ENCODE measurements at places on chromosomes 2 and 18. TPM values are rescaled to one million over a fixed set of nuclear protein-coding genes. Genes with fewer than 3 reads are reported as not detected.

The MRO gene
- under 0.01 TPM for total RNA-seq

The ANKRD30B gene
- under 0.01 TPM for total RNA-seq

The NT5DC4 gene
- not detected for total RNA-seq

The FZD7 gene
- 39.1 TPM for total RNA-seq

The TOGARAM2 gene
- 0.26 TPM for total RNA-seq

The OTOS gene
- not detected for total RNA-seq

The CRYGC gene
- not detected for total RNA-seq

DNA sequence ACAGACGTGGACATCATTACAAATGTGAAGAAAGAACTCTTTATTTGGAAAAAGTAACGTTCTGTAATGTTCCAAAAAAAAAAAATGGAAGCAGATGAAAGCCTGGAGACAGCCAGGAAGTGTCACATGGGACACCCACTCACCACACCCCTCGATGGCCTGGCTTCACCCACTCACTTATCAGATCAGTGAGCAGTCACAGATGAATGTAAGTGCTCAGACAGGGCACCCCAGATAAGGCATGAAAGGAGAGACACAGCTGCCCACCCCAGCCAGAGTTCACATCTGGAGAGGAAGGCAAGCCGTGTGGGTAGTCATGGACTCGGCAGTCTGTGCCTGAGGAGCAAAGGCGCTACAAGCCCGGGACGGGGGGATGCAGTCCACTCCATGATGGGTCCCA lies 105.2 kb downstream of the SEPTIN10 start:
- DNase-seq: no peak
- no peaks in the 10 kb centered on the region for H3K27me3 ChIP-seq

- H3K27me3 ChIP-seq: no peaks in the 10 kb centered on the region
- no peak overlapping the region for H3K4me3 ChIP-seq
- H3K27ac ChIP-seq: no peak overlapping the region
- no peak for DNase-seq
- no peaks in the 10 kb centered on the region for H3K36me3 ChIP-seq
Observed at GRCh38 chr18:6865251-6865650, 135.7 kb downstream of the ARHGAP28 start.

DNA sequence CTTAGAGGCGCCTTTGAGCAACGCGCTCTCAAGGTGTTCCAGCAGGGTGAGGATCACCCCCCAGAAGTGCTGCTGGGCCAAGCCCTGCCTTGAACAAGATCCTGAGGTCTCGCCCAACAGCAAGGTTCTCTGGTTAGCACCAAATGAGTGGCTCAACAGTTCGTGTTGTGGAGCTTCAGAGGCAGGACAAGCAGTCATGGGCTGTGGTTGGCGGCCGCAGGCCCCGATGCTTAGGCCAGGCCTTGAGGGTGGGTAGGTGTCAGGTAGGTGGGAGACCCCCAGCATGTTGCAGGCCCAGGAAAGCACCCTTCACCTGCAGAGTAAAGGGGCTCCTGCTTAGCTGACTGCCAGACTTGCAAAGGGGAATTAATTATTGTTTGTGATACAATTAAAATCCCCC lies 70.2 kb upstream of the FOSL2 start:
- no peak for DNase-seq
- no peak overlapping the region for H3K27ac ChIP-seq
- no peaks in the 10 kb centered on the region for H3K36me3 ChIP-seq
- no peaks in the 10 kb centered on the region for H3K27me3 ChIP-seq
- peaks cover 9% of the 10 kb centered on the region for H3K4me1 ChIP-seq

DNA sequence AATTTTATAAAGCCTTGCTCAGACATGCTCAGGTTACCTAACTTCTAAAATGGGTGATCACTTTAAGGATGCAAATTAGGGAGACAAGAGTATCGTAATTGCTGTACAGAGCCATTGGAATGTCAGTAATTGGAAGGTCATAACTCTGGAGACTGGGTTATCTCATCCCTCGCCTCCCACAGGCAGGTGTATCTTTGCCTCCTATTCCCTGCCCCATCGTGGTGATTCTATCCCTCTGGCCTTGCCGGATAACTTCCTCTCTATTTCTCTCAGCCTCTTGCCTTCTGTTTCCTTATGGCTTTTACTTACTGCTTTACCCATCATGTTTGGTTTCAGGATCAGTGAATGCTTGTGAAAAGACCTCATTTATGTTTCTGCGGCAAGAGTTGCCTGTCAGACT lies 2.5 kb downstream of the PDK1 start:
- DNase-seq: no peak
- no peak overlapping the region for H3K4me3 ChIP-seq
- H3K27ac ChIP-seq: no peak overlapping the region
- H3K36me3 ChIP-seq: no peaks in the 10 kb centered on the region
- no peaks in the 10 kb centered on the region for H3K4me1 ChIP-seq

DNA sequence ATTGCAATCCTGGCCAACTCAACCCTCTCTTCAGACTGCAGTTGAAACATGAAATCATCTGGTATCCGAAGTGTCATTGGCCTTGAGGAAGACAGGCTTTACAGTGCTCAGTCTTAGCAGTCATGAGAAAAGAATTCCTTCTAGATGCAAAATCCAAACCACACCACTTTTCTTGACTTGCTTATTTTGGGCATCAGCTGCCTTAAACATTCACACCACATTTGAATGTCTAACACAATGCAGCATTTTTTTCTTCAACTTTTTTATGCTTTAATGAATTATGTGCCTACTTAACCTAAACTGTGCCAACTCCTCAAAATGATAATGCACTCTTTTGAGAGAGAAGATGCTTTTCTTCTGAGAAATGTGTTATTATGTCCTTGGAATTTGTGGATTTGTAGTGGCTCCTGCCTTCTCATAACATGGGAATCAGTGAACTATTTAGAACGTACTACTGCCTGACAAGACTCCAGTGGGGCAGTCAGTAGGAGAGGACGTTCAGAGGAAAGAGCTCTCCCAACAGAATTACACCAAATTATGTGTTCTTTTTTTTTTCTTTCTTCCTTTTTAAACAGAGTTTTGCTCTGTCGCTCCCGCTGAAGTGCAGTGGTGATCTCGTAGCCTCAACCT lies 3.2 kb upstream of the FAM98A start:
- no peak overlapping the region for H3K27ac ChIP-seq
- H3K36me3 ChIP-seq: no peaks in the 10 kb centered on the region
- H3K4me3 ChIP-seq: no peak overlapping the region
- no peaks in the 10 kb centered on the region for H3K4me1 ChIP-seq

DNA sequence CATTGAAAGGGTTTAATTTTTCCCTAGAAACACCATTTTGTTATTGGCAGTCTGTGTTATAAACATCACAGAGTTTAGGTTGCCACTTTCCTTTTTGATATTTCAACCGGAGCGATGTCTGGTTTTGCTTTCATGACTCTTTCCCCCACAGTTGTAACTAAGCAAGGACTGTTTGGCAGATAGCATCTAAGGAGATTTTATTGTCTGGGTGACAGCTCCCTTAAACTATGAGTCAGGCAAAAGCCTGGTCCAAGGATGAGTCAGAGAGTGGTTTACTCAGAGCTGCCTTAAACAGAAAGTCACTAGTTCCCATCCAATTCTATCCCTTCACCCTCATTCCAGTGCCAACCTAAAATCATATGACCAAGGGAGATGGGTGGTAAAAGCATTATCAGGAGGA lies 341.6 kb upstream of the VWC2L start:
- H3K4me3 ChIP-seq: peak overlapping the region; percentile 12
- peak; percentile 86 for DNase-seq

GRCh38 chr2:149119368-149119767 lies 80.9 kb downstream of the LYPD6B start:
- no peaks in the 10 kb centered on the region for H3K4me1 ChIP-seq
- no peaks in the 10 kb centered on the region for H3K27me3 ChIP-seq
- DNase-seq: no peak
- H3K36me3 ChIP-seq: no peaks in the 10 kb centered on the region
- H3K4me3 ChIP-seq: no peak overlapping the region
- no peak overlapping the region for H3K27ac ChIP-seq

GRCh38 chr18:75754433-75754832 lies 326.9 kb upstream of the SMIM21 start:
- no peak overlapping the region for H3K27ac ChIP-seq
- H3K4me3 ChIP-seq: no peak overlapping the region
- H3K36me3 ChIP-seq: no peaks in the 10 kb centered on the region
- no peak for DNase-seq
- H3K27me3 ChIP-seq: no peaks in the 10 kb centered on the region
- H3K4me1 ChIP-seq: no peaks in the 10 kb centered on the region

GRCh38 chr18:59502274-59503175 lies 143.5 kb upstream of the LMAN1 start:
- peak overlapping the region; percentile 85 for H3K27ac ChIP-seq
- H3K36me3 ChIP-seq: no peaks in the 10 kb centered on the region
- peaks cover 31% of the 10 kb centered on the region for H3K4me1 ChIP-seq

DNA sequence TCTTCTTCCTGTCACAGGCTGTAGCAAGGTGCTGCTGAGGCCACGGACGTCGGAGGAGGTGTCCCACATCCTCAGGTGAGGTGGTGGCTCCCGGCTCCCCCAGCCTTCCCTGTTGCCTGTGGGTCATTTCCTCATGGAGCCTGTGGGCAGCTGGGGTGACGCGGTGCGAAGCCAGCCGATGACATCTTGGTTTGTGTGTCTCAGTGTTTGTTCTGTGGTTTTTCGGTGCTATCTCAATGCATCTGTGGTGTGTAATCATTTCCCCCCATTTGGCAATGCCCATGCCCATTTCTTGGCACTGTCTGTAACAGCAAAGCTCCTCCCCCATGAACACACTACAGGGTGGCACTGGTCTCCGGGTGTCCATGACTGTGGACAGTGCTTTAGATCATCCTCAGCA lies 6.6 kb downstream of the D2HGDH start:
- H3K4me1 ChIP-seq: no peaks in the 10 kb centered on the region
- DNase-seq: no peak
- H3K4me3 ChIP-seq: no peak overlapping the region
- H3K27me3 ChIP-seq: no peaks in the 10 kb centered on the region
- H3K36me3 ChIP-seq: peaks cover 7% of the 10 kb centered on the region
- no peak overlapping the region for H3K27ac ChIP-seq

DNA sequence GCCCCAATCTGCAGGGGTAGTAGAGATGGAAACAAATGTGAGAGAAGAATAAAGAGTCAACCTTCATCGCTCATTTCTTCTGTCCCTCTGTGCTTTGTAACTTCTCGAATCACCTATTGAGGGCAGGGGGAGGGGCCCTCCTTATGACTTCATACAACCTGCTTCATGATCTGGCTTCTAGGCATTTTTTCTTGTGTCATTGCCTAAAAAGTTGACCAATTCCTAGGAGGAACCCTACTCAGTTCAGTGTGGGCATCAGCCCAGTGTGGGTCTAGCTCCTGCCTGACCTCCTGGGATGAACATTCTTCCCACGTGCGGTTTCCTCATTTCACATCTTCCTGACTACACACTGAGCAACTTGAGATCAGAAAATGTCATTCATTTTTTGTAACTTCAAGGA lies 46.3 kb upstream of the CREB1 start:
- H3K27me3 ChIP-seq: no peaks in the 10 kb centered on the region
- peaks cover 2% of the 10 kb centered on the region for H3K4me1 ChIP-seq
- DNase-seq: peak; percentile 48
- H3K36me3 ChIP-seq: no peaks in the 10 kb centered on the region

- H3K27me3 ChIP-seq: no peaks in the 10 kb centered on the region
- no peak overlapping the region for H3K27ac ChIP-seq
- no peaks in the 10 kb centered on the region for H3K36me3 ChIP-seq
Observed at GRCh38 chr2:157922815-157923214, 46.7 kb upstream of the ACVR1 start.

GRCh38 chr2:157933160-157933920 lies 57.2 kb upstream of the ACVR1 start:
- no peak overlapping the region for H3K4me3 ChIP-seq
- DNase-seq: no peak
- H3K27me3 ChIP-seq: peaks cover 13% of the 10 kb centered on the region
- H3K36me3 ChIP-seq: no peaks in the 10 kb centered on the region

DNA sequence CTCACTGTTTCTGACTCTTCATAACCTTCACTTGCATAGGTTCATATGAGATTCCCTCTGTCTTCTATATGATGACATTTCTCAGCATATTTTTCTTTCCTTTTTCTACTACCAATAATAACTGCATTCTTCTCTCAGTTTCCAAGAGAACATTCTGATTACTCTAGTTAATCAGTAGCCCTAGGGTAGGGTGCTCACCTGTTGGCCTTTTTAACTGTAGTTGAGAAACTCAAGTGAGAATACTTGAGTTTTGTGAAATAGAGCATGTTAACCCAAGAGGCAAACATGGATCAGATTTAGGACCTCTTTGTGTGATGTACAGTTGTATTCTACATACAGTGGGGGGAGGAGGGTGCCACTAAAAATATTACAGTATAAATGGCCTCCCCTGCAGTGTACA lies 308.0 kb downstream of the CMPK2 start:
- H3K27ac ChIP-seq: no peak overlapping the region
- H3K4me3 ChIP-seq: no peak overlapping the region
- H3K27me3 ChIP-seq: no peaks in the 10 kb centered on the region
- no peaks in the 10 kb centered on the region for H3K4me1 ChIP-seq

- H3K27me3 ChIP-seq: no peaks in the 10 kb centered on the region
- H3K36me3 ChIP-seq: peaks cover 32% of the 10 kb centered on the region
- DNase-seq: no peak
- H3K4me3 ChIP-seq: no peak overlapping the region
- H3K27ac ChIP-seq: no peak overlapping the region
- H3K4me1 ChIP-seq: peaks cover 30% of the 10 kb centered on the region
Observed at GRCh38 chr2:86032861-86033595, 72.7 kb downstream of the POLR1A start.
